ENCODE measurements at places on chromosomes 1 and 21.

GRCh38 chr1:155691992-155692528, 3.2 kb downstream of the DAP3 start:
- DNase-seq: no peak

- DNase-seq: no peak
Observed at GRCh38 chr1:67880056-67880601, 46.9 kb upstream of the GNG12 start.

DNA sequence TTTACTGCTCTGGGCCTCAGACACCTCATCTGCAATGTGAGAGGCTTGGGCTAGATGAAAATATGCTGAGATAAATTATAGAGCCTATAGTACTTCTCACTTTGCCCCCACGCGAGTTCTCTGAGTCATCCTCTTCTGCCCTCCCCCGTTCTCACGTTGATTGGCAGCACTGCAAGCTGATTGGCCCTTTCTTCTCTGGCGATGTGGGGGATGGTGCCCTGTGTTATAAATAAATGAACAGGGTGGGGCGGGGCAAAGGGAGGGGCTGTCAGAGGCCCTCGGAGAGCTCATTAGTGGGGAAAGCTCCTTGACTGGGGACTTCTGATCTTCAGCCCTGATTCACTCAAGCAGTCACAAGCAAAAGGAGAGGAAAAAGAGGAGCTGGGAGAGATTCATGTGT, 64.3 kb upstream of the ZC3H12A start:
- DNase-seq: no peak

DNA sequence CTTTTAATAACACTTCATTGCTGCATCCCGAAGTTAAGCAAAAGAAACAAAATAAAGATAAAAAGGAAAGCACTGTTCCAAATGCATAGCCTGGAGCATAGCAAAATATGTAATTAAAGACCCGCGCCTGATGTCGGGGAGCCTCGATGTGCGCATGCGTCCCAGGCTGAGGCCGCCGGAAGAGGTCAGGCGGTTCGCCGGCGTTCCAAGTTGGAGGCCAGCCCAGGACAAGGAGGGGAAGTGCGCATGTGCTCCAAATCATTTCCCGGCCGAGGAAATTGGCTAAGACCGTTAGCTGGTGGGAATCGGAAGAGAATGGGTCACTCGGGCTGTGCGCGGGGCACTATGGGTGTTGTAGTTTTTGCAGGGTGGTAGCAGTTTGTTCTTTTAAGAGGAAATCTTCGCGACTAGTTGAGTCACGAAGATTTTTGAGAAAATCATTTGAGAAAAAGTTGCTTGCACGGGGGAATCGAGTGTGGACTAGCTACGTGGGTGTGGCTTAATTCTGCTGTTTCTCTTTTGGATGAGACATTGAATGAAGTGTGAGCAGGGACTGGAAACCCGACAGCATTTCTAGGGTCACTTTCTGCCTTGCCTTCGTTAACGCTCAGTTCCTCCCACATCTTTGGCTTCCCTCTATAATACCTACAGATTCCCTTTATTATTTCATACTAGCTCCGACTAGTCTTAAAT, 31.0 kb upstream of the CD1D start:
- peak; percentile 99 for DNase-seq

- no peak for DNase-seq
Observed at GRCh38 chr21:24025101-24025500, 1582.2 kb downstream of the MRPL39 start.

- no peak for DNase-seq
Observed at GRCh38 chr1:59039551-59039950, 255.7 kb upstream of the JUN start.

DNA sequence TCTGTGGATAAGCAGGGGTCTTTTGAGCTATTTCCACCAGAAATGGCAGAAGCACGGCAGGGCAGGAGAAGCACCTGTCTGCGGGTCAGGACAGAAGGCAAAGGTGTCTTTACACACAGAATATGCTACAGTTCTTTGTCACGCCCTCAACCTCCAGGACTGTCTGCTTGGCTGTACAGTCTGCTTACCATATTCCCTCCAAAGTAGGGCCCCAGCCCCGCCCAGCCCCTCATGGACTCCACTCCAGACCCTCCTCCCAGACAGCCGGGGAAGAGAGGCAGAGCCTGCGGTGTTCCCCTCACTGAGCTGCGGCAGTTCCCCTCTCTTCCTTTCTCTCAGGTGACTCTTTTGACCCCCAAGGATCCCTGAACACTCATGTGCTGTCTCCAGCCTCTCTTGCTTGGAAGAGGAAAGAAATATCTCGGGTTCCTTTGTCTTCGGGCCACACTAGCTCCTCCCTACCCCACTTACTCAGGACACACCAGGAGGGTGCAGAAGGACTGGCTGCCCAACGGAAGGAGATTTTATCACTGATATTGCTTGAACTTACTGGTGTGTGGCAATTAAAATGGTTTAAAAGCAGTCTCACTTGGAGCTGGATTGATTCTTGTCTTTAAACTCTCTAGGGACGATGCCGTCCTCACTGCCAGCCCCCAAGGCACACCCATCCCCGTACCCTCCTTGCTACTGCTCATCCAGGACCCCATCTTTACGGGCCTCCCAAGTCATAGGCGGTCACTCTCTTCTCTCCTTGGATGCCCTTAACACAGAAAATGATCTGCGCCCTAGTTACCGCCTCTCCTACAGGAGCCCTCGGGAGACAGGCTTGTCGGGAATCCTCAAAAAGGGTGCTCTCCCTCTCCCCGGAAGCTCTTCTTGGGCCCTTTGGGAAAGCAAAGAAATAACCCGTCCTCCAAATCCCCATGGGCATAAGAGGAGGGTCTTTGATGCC, 169.7 kb downstream of the TOMM20 start:
- DNase-seq: no peak

- DNase-seq: no peak
Observed at GRCh38 chr1:23399229-23399628, 25.3 kb downstream of the TCEA3 start.

DNA sequence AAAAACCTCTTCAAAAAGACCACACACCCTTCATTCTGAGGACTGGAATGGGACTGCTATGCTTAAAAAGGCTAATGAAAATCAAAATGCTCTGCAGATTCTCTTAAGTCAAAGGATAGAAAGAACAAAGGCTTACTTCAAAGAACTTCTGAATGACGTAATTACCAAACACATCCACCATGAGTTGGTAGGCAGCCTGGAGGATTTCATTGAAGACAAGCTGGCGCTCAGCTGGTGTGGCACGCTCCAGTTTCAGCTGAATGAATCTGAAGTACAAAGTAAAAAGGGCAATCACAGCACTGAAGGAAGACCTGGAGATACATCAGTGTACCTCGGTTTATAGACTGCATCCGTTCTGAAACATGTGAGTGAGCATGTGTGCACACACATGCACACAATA, 43.5 kb upstream of the SDC3 start:
- DNase-seq: no peak

DNA sequence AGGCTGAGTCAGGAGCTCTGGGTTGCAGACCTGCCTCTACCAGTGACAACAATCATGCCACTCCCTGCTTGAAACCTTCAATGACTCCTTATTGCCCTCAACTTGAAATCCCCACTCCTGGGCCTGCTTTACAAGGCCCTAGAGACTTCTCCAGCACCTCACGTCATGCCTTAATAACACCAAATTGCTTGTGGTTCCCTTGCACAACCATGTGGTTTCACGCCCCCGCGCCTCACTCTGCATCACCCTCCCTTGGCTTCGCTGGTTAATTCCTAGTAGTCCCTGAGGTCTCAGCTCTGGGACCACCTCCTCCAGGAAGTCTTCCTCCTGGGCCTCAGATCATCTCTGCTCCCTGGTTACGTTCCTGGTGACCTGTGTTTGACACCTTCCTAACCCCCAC, 33.0 kb downstream of the EPHA2 start:
- DNase-seq: no peak

DNA sequence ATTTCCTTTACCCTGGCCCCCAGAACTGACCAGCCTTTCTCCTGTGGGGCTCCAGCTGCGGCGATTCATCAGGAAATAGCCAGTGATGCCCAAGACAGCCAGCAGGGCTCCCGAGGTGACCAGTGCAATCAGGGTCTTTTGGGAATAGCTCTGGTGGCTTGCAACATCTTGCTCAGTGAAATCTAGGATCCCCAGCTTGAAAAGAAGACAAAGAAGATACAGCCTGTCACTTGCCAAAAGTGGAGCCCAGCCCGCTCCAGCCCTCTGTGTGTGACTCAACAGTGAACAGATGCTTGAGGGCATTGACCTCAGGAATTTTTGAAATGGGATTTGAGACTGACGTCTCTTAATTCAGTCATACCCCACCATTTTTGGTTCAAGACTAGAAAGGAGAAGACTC, 22.3 kb downstream of the CD34 start:
- DNase-seq: no peak

- no peak for DNase-seq
Observed at GRCh38 chr1:232382671-232383070, 247.3 kb downstream of the SIPA1L2 start.

GRCh38 chr1:76158126-76158525, 83.6 kb downstream of the ST6GALNAC3 start:
- no peak for DNase-seq

GRCh38 chr1:12644829-12645228, 944 bp downstream of the AADACL4 start:
- no peak for DNase-seq

GRCh38 chr1:23376890-23377811, 7.5 kb upstream of the ZNF436 start:
- no peak for DNase-seq

DNA sequence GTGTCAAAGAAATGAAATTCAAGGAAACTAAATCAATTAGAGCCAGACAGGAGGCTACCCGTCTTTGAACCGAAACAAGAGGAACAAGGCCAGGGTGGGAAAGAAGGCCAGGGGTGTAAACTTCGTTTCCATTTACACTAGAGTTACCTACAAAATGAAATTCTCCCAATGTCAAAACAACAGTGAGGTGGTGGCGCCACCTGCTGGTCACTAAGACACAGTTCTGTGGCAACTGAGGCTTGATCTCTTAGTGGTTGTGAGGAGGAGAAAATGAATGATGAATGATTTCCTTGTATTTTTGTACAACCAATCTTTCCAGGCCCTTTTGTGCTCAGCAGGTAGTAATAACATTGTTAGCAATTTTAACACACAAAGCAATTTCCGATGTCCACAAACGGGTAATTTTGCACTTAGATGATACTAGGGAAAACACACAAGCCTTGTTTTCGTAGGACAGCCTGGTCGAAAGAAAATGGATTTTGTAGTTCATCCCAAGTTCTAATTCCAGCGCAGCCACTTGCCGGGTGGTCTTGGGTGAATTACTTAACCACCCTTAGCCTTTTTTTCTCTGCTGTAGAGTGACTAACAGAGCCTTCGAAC, 54.8 kb upstream of the SOD1 start:
- no peak for DNase-seq

DNA sequence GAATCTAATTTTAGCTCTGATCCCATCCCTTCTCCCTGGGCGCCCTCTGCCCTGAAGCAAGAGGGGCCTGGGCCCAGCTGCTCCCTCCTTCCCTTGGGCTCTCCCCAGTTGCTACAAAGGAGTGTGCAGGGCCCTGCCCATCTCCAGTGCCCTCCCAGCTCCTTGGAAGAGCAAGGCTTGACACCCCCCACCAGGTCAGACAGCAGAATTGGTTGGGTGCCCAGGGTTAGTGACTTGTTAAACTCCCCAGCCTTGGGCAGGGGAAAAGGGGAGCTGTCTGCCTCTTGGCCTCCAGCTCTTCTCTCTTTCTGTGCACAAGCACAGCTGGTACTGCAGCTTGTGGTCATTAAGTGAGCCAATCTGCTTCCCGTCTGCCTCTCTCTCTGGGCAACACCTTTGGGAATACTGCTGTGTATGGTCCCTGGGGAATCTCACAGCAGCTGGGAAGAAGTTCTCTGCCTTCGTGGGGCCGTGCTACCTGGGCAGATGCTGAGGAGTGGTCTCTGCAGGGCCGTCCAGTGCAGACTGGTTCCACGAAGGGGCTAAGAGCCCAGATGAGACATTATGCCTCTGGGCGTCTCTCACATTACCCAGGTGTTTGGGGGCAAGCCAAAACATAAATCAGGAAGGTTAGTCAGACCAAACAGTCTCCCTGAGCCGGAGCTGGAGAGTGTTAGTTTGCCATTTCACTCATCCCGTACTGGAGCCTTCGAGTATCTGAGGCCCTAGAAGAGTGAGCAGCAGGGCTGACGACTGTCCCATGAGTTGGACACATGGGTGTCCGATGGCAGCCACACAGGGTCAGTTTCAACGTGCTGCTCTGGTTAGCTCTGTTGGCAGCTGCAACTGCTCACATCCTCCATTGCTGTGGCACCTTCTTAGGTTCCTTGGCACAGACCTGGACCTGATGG, 37.3 kb downstream of the TMEM53 start:
- no peak for DNase-seq

GRCh38 chr1:56808410-56808809, 10.8 kb downstream of the FYB2 start:
- DNase-seq: no peak

- no peak for DNase-seq
Observed at GRCh38 chr1:75612976-75613375, 2.1 kb upstream of the SLC44A5 start.

DNA sequence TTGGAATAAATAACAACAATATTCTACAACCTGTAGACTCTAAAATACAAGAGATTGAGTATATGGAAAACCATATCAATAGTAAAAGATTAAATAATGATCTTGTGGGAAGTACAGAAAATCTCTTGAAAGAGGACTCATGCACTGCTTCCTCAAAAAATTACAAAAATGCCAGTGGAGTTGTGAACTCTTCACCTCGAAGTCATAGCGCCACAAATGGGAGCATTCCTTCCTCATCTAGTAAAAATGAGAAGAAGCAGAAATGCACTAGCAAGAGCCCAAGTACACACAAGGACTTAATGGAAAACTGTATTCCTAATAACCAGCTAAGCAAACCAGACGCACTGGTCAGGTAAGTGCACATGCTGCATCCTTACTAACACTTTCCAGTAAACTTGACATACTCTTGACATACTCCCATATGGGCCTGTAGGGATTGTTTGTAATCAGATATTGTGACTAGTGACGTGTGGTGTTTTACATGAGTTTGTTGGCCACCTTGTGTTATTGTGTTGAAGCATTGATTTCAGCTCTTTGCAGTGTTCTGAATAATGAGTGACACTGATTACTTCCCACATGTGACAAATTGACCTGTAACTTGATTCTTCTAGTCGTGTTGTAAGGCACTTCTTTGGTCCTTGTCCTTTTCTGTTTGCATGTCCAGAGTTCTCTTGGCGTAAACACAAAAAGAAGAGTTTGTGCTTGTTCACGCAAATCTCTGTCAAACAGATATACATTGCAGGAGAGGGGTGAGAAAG, 28.0 kb downstream of the MACO1 start:
- DNase-seq: no peak

- no peak for DNase-seq
Observed at GRCh38 chr1:63607322-63607721, 14.1 kb downstream of the PGM1 start.

GRCh38 chr1:157288006-157288405, 149.8 kb upstream of the ETV3 start:
- peak; percentile 75 for DNase-seq
